ENCODE measurements at places on chromosomes 11 and 22.
A peak's percentile ranks its signal among the peaks of the same experiment; 100 is the strongest.

GRCh38 chr11:47672283-47672730, 29.9 kb upstream of the MTCH2 start:
- DNase-seq, result no peak

GRCh38 chr22:21573293-21573734, 5.8 kb downstream of the UBE2L3 start:
- no peak for DNase-seq

DNA sequence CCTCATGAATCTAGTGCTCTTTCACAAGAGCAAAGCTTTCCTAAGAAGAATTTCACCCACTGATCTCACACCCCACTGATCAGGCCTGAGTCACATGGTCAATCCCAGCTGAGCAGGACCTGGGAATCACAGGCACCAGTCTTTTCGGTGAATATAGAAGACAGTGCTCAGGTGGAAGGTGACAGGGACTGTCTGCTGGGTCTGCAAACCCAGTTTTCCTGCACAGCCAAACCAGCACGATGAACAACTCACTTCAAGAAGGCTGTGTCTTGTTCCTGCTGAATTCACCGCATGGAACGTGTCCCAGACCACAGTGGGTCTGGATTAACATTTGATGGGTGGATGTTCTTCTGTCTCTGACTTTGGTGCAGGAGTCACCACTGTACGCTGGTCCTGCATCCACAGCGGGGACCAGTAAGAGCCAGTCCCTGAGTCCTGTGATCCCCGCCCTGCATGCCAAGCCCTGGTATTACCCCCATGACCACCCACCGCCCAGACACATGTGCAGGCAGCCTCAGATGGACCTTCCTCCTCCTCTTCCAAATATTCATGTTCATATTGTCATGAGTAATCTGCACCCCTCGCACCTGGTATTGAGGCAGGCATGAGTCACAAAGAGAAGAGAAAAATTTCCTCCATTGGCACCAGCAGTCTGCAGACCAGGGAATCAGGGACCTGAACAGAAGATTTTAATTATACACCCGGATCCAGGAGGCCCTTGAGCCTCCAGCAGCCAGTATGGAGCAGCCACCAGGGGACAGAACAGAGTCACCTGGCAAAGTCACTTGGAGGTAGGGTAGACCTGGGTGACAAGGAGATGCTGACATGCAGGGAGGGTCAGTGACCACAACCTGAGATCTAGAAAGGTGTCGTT, 8.6 kb upstream of the IGLL5 start:
- no peak for DNase-seq

GRCh38 chr11:85698195-85698594, 12.2 kb upstream of the CCDC89 start:
- DNase-seq, result no peak

DNA sequence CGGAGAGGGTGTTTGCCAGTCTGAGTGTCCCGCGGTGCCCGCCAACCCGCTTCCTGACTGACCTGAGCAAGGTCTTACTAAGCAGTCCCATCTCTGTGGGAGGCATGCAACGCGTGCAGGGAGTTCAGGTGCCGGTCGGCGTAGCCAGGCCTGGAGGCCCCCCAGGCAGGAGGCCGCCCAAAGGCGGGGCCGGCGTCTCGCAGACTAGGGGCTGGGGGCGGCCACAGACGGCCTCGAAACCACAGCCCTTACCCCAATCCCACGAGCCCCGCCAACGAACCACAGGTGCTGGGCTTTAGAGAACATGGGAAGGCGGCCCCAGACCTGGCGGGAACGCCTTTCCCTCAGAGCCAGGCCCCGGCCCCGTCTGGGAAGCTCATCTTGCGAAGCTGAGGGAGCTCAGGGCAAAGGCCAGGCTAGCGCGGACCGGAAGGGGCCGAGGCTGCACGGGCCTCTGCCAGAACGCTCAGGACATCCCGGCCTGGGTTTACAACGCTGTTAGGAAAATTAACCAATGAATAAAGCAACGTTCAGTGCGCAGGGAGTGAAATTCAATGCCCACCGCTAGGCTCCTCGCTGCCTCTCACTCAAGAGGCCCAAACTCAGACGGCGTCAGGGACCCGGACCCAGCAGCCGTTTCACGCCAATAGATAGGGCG, 2.1 kb upstream of the MTFP1 start:
- DNase-seq, result no peak

DNA sequence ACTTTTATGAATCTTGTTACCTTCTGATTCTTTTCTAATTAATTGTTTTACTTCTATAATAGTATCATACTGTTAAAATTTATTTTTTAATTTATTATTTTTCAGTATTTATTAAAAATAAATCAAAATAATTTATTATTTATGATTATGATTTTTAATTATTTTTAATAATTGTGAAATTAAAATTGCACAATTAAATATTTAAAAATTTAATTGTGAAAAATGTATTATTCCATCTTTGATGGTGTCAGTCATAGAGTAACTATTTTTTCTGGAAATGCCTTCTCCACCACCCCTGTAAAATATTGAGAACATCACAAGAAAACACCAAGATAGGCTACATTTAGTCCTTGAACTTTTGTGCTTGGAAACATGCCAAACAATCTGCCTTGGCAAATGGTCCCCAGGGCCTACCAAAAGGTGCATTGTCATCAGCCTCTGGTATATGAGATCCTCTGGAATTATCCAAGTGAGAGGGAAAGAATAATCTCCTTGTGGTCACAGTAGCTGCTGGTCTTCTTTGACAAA, at the start of gene OR8H2:
OR8H2 (plus strand) TSS at position 478 of the 528 bp plus-strand sequence. CDS start 1,356 bp downstream, outside the sequence.
- DNase-seq, result no peak

DNA sequence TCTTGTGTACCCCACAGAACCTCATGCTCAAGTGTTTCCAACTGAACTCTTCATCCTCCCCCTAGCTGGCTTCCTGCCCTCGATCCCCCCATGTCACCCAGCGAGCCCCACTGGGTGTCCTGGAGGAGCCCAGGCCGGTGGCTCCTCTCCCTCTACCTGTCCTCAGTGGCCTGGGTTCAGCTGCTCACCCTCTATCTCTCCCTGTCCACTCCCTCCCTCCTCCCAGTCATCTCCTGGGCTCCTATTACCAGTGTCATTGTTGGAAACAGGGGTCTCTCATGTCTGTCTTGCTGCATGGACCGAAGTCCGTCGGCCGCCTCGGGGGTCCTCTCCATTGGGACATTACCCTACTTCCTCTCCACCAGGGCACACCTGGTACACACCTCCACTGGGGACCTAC, 12.9 kb upstream of the MPPED1 start:
- DNase-seq, result no peak

- no peak for DNase-seq
These were observed 62.0 kb upstream of the YPEL1 start for GRCh38 chr22:21797444-21798221.

DNA sequence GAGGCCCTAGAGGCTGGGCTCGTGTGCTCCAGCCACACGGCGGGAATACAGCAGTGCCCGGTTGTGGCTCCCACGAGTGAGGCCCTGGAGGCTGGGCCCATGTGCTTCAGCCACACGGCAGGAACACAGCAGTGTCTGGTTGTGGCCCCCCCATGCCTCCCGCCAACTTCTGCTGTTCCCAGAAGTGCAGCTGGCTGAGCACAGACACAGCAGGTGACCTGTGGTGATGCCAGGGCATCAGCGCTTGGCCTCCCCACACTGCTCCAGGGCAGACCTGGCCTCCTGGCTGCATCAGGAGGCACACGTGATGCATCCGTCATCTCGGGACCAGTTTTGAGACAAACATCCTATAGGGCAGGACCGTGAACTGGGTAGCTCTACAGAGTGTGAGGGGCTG, 110.3 kb downstream of the KCNQ1OT1 start:
- DNase-seq, result no peak

GRCh38 chr11:120224972-120225909, 14.4 kb downstream of the OAF start:
- peak; percentile 89 for DNase-seq

DNA sequence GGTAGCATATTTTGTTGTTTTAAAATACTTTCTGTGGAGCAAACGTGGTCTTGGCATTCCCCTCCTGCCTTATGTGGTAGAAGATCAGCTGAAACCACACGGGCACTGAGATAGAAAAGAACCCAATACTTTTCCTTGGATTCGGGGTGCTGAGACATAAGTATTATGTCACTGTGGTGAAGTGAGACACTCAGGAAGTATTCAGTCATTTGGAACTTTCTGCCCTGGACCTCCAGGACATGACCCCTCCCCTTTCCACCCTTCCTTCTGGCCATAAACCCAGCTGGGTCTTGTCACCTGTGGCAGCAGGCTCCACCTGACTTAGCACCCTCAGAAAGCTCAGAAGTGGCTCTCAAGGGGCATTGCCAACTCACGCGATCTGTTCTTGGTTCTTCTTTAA, 123.4 kb downstream of the SWAP70 start:
- DNase-seq, result no peak

DNA sequence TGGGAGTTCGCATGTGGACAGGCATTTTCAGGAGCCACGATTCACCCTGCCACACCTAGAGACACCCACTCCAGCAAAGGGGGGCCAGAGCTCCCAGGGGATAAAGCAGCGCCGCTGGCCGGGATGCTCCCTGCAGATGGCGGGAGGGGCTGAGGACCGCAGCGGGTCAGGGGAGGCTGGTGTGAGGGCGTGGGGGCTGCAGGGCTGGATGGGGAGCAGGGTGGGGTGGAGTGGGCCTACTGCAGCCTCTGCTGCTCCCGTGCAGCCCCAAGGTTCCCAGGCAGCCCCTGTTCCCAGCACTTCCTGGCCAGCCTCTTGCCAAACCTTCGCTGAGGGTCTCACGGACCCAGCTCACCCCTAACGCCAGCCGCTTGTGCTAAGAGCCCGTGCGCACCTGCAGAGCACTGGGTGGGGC, 13.0 kb downstream of the MUC5B start:
- DNase-seq, result no peak

GRCh38 chr11:74626604-74627003, 34.2 kb downstream of the POLD3 start:
- no peak for DNase-seq

DNA sequence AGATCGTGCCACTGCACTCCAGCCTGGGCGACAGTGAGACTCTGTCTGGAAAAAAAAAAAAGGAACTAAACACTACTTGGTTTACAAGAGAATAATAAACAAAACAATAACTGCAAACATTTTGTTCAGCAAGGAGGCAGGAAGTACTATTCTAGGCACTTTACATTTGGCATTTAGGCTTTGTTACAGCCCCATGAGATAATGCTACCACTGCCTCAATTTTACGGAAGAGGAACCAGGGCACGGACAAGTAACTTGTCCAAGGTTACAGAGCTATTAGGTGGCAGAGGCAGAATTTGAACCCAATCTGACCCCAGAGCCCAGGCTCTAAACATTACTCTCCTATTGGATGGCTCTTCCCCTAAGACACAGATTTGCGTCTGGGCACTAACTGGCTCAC, 108.7 kb upstream of the AKIP1 start:
- DNase-seq, result peak; percentile 81

DNA sequence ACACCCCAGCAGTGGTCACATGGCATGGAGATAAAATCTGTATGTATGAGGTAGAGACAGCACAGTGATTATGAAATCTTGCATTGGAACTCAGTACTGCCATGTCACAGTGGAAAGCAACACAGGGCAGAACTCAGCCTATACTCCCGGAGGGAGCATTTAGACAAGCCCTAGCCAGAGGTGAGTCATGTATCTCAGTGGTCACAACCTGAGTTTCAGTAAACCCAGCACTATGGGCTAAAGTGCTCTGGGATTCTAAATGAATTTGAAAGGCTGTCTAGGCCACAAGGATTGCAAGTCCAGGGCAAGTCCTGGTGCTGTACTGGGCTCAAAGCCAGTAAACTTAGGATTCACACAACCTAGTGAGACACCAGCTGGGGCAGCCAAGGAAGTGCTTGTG, 1717.1 kb upstream of the RAG2 start:
- DNase-seq, result no peak

- peak; percentile 5 for DNase-seq
These were observed 30.7 kb upstream of the PRODH start for GRCh38 chr22:18966748-18967147.

DNA sequence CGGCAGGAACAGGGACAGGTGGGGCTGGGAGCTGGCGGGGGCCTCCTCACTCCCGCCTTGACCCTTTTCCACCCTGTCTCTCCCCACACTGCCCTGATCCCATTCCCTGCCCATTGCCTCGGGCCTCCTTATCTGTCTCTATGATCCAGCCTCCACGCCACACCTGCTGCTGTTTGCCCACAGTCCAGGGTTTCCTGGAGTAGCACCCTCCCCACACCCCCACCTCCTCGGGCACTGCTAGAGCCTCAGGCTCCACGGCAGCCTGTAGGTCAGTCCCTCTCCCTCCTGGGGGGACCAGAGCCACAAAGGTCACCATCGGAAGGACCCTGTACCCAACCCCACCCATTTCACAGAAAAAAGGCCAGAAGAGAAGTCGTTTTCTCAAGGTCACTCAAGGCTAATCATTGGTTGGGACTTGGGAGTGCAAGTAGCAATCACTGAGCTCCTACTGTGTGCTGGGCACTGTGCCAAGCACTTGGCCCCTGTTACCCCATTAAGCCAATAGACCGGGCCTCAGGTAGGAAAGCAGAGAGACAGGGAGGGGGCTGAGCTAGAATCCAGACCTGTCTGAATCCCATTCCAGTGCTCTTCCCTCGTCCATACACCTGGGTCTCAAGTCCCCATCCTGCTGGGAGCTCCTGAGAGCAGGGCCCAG, 71.8 kb downstream of the PDE2A start:
- no peak for DNase-seq

- no peak for DNase-seq
These were observed 39.9 kb upstream of the ANO1 start for GRCh38 chr11:70038034-70038834.

DNA sequence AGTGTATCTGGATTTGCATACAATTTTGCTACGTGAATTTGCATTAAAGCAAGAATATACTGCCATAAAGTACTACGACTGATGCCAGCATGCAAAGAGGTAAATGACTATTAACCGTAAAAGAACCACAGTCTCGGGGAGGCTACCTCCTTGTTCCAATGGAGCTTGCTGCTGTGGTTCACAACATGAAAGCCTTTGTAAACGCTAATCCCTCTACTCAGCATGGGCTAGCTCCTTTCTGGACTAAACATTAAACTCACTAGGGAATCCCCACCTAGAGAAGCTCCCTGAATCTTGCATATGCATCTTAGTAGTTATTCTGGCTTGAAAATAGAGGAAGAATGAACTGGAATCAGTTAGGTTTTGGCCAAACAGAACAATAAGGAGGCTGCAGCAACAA, 60.5 kb upstream of the ARHGAP32 start:
- DNase-seq, result no peak

DNA sequence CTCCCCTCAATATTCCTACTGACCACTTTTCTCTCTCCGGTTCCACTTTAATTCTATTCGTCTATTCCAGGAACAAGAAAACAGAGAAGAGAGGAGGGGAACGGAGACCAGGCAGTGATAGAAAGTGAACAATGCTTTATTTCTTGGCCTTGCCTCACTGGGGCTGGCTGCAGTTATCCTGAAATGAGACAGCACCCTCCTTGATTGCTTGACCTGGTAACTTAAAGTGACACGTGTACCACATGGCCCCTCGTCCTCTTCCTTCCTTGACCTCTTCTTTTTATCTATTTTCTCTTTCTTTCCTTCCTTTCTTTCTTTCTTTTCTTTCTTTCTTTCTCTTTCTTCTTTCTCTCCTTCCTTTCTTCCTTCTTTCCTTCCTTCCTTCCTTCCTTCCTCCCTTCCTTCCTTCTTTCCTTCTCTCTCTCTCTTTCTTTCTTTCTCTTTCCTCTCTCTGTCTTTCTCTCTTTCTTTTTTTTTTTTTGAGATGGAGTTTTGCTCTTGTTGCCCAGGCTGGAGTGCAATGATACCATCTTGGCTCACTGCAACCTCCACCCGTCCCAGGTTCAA, 52.8 kb upstream of the CLMP start:
- DNase-seq, result no peak

GRCh38 chr11:61899146-61899841, 7.9 kb upstream of the FADS3 start:
- DNase-seq, result peak; percentile 87

GRCh38 chr11:65633390-65634108, 4.4 kb upstream of the SIPA1 start:
- DNase-seq, result no peak

- DNase-seq, result no peak
These were observed 245.0 kb downstream of the BRD1 start for GRCh38 chr22:49582678-49583077.

Measured in suppressor macrophage (primary cell).